ENCODE measurements at places on chromosomes 4 and X. TPM values are rescaled to one million over a fixed set of nuclear protein-coding genes. Genes with fewer than 3 reads are reported as not detected.

DNA sequence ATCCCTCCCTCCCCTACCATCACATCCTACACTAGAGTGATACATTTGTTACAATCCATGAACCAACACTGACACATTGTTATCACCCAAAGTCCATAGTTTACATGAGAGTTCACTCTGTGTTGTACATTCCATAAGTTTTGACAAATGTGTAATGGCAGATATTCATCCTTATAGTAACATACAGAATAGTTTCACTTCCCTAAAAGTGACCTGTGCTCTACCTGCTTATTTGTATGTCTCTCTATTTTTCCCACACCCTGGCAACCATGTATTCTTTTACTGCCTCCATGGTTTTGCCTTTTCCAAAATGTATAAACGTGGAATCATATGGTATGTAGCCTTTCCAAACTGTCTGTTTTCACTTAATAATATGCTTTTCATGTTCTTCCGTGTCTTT is 42.2 kb upstream of the HPGD start:
- DNase-seq: peak; percentile 21

DNA sequence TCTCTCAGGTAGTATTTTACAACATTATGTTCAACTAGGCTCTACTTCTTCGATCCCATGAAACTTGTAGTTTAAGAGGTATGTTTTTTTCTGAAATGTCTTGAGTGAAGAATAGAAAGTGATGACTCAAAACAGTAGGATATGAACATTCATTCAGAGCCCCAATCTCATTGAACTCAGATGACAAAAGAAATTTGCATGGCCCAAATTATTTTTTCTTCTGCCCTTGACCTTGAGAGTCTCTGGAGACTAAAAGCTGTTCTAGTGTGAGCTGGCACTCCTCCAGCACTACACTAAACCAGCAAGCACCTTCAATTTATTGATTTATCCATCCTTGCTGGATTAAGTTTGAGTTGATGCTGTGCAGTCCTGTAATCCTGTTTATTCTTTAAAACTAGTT is 4.0 kb downstream of the DCLK2 start:
- no peak for DNase-seq

Gene MBTPS2
- total RNA-seq: 15.8 TPM

GRCh38 chr4:142528433-142528832 is 317.7 kb downstream of the INPP4B start:
- no peak for DNase-seq

- DNase-seq: no peak
Observed at GRCh38 chr4:133865612-133866327, 335.8 kb downstream of the PABPC4L start.

GRCh38 chr4:157172011-157172410 is 48.5 kb upstream of the GRIA2 start:
- DNase-seq: no peak

DNA sequence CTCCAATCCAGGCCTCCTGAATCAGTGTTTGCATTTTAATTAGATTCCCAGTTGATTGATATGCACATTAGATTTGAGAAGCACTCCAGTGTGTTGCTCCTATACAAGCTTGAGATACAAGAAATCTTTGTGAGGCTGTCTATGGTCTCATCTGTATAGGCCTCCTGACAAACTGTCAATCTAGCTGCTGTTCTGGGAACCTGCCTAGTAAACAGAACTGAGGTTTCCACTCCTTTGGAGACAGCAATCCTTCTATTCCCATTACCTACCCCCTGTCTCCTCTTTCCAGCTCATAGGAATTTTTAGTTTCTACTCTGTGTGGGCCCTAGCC is 306.1 kb upstream of the EMCN start:
- no peak for DNase-seq

Gene MFAP3L
- not detected for total RNA-seq

GRCh38 chr4:22695917-22696316 is 3.2 kb downstream of the GBA3 start:
- no peak for DNase-seq

Gene RBMXL3
- not detected for total RNA-seq

GRCh38 chr4:174490451-174490961 is 31.8 kb downstream of the HPGD start:
- no peak for DNase-seq

Gene STPG2
- not detected for total RNA-seq

Gene HSD17B13
- 0.20 TPM for total RNA-seq

Gene GPRIN3
- total RNA-seq: 9.9 TPM

Gene SYNPO2
- total RNA-seq: 0.15 TPM

Gene NHSL2
- not detected for total RNA-seq

GRCh38 chrX:23292988-23293651 is 41.5 kb upstream of the PTCHD1 start:
- no peak for DNase-seq

DNA sequence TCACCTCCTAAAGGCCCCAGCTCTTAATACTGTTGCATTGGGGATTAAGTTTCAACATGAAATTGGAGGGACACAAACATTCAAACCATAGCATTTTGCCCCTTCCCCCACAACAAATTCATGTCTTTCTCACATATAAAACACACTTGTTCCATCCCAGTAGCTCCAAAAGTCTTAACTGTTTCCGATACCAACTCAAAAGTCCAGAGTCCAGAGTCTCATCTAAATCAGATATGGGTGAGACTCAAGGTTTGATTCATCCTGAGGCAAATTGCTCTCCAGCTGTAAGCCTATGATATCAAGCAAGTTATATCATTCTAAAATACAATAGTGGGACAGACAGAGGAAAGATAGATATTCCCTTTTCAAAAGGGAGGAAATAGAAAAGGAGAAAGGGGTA is 8.7 kb downstream of the SLC9B1 start:
- no peak for DNase-seq

DNA sequence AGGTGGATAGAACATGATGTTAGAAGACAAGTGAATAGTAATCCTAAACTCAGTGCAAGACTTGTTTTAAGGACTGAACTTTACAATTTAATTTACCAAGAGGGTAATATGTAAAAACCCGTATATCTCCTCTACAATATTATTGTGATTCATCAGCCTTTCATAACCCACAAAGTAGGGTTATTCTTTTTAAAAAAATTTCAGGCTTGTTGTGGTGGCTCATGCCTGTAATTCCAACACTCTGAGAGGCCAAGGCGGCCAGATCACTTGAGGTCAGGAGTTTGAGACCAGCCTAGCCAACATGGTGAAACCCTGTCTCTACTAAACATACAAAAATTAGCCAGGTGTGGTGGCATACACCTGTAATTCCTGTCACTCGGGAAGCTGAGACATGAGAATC is 7.2 kb downstream of the IBSP start:
- DNase-seq: no peak

Gene PRDM5
- 0.44 TPM for total RNA-seq

DNA sequence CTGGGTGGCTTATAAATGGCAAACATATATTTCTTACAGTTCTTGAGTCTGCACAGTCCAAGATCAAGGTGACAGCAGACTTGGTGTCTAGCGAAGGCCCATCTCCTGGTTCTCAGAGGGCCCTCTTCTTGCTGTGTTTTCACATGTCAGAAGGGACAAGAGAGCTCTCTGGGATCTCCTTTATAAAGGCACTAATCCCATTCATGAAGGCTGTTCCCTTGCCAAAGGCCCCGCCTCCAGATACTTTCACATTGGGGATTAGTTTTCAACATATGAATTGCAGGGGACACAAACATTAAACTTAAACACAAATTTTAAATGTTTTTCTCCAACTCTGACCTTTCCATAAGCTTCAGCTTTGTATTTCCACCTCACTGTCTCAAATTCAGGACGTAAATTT is 1135.0 kb upstream of the TENM3 start:
- DNase-seq: no peak

GRCh38 chr4:177569434-177569833 is 127.2 kb upstream of the AGA start:
- DNase-seq: no peak

Gene BEND2
- not detected for total RNA-seq

DNA sequence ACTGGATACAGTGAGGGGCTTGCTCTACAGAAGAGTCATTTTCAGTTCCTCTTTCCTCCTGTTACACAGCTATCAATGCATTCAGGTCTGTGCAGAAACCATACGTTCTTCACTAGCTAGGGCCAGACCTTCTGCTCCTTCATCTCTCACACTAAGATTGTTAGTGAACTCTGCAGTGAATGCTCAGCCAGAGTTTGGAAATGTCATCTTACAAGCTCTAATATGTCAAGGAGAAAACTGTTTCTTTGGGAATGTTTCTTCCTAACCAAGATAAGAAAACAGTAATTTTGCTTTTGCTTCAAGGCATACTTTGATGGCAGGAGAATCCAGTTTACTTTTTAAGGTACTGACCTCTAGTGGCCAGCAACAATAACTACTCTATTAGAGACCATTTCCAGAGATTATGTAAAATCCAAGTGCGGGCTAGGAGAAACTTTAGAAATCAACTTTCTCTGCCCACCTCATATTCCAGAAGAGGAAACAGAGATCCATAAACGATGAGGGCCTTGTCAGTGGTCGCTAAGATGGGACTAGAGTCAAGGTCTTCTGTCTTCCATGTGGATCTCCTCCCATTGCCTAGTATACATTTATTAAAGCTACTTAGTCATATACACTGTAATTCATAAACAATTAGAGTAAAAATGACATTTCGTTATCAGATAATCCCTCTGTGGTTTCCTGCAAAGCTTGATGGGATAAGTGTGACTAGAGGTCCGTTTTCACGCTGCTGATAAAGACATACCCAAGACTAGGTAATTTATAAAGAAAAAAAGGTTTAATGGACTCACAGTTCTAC is 12.1 kb upstream of the CC2D2A start:
- peak; percentile 65 for DNase-seq

- DNase-seq: no peak
Observed at GRCh38 chrX:56068274-56068758, 163.8 kb upstream of the KLF8 start.

GRCh38 chr4:135240796-135241195 is 1039.2 kb upstream of the PABPC4L start:
- DNase-seq: no peak

DNA sequence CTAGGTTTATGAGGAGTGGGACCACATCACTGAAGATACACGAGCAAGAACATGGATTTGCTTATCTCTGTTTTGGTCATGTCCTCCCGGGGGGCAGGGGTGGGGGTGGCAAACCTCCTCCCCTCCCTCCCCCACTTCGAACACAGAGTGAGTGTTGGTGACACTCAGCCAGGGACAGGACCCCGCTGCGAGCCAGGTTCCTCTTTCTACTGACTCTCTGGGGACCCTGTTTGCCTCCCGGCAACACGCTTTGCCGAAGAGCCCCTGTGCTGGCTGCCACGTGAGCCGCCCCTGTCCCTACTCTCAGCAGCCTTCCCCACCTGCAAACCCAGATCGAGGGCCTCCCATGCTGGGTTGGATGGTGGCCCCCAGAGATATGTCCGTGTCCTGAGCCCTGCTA is 34.7 kb downstream of the P2RY8 start:
- peak; percentile 98 for DNase-seq

DNA sequence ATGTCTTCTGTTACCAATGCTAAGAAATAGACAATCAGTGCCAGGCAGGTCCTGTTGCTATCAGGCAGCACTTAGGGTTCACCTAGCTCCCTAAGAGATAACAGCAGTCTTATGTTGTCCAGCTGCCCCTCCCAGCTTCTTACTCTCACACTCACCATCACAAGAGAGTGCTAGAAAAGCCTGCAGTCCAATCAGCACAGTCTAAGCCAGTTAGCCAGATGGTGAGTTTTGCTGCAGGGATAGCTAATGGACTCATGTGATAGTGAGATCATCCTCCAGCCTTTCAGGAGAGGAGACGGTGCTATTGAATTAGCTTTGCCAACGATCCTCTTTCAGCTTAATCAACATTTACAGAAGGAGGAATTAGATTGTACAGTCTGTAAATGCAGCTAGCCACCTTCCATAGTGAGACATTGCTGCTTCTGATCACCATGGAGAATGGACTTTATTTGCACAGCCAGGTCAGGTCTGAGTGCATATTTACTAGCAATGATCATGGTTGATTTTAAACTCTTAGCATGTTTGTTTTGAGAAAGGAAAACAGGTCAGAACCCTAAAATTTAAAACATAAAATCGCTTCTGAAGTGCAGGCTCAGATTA is 438.3 kb downstream of the CENPC start:
- no peak for DNase-seq

DNA sequence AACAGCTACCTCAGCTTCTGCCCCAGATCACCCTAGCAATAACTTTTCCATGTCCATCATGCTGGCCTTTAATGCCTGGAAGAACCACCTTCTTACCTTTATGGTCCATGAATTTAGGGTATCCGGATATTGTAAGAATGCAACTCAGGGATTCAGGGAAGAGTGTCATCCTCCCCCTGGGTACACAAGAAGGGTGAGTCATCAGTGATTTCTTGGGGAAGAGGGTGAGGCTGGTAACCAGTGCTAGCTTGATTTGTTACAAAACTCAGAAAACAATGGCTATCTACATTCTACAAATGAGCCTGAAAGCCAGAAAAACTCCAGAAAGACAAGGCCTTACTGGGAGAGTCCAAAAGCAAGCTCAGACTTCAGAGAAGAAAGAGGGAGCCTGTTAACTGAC is 10.4 kb upstream of the NALF2 start:
- DNase-seq: no peak

Gene LRCH2
- not detected for total RNA-seq

- DNase-seq: no peak
Observed at GRCh38 chr4:48710446-48711209, 69.5 kb downstream of the FRYL start.

Gene CENPVL1
- total RNA-seq: not detected

Gene SRPX2
- not detected for total RNA-seq

DNA sequence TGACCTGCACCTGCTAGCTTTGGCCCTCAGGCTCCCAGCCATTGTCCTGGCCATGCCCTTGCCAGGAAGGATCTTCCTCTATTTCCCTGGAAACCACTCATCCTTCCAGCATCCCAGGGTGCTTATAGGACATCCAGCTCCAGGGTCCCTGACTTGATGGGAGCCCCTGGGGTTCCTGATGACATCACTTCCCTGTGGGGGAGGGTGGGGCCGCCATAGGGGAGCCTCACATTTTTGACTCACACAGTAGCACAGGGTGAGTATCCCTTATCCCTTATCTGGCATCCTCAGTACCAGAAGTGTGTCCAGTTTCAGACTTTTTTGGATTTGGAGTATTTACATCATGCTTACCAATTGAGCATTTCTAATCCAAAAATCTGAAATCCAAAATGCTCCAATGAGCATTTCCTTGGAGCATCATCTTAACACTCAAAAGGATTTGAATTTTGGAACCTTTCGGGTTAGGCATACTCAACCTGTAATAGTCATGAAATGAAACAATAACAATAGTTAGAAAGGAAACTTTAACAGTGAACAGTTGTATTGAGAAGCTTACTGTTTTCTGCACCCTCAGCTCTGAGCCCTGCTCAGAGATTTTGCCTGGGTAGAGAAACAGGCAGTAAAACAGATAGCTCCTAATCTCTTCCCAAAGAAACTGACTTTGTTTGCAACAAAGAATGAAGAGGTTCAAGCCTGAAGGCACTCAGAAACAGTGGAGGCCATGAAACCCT is 22.1 kb downstream of the TNIP2 start:
- no peak for DNase-seq

DNA sequence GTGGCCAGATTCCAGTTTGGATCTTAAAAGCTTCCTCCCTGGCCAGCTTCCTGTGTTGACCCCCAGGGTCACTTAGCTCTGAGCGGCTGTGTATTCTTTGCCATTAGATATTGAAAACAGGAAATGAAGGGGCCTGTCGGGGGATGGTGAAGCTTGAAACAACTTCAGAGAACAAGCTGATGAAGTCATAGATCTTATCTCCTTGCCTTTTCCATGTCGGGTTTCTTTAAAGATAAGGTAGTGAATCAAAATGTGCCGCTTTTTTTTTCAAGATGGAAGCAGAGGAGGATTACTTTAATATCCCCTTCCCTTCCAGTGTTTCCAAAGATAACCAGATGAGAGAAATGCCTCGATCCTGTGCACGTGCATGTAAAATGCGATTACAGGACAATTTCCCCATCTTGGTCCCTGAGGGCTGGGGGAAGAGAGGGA is 508.5 kb downstream of the MID1IP1 start:
- DNase-seq: no peak
